ENCODE measurements at places on chromosomes 13 and 19.

- no peak for DNase-seq
These were observed 161.1 kb downstream of the LACC1 start for GRCh38 chr13:44040818-44041100.

- peak; percentile 89 for DNase-seq
These were observed 21.1 kb downstream of the PRR36 start for GRCh38 chr19:7852851-7853769.

- no peak for DNase-seq
These were observed 18.5 kb upstream of the FAM216B start for GRCh38 chr13:42762917-42763316.

DNA sequence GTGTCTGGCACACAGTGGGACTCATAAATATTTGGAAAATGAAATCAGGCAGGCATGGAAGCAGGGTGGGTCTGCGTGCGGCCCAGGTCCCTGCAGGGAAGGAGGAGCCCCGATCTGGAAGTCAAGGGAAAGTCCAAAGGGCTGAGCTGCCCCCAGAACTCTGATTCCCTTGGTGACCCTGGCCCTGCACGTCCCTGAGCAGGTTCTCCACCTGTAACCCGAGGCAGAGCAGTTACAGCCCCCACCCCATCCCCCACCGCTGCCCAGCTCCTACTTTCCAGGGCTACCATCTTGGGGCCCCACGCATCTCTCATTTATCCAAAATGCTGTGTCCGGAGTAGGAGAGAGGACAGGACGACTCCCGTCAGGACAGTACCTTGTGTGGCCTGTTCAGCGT is 2.1 kb downstream of the PLEKHF1 start:
- DNase-seq, result no peak

- no peak for DNase-seq
These were observed 4.1 kb downstream of the ZNF536 start for GRCh38 chr19:30376272-30376671.

DNA sequence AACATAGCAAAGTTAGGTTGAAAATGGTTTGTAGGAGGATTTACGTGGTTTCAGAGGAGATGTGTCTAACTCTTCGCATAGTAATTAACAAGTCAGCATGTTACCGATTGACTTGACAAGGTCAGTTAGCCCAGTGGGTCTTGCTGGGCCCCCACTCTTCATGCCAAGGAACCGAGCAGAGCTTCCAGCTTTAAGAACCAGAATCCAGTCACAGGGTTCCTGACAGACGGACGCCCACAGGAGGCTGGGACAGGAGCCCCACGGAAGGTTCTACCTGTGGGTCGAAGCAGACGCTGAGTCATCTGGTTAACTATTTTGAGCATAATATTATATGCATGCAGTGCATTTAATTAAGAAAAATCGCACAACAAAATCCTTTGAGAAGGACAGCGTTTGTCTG is 3.5 kb downstream of the TMEM255B start:
- DNase-seq, result no peak

GRCh38 chr19:2274931-2275535 is 6.9 kb downstream of the PEAK3 start:
- peak; percentile 28 for DNase-seq

DNA sequence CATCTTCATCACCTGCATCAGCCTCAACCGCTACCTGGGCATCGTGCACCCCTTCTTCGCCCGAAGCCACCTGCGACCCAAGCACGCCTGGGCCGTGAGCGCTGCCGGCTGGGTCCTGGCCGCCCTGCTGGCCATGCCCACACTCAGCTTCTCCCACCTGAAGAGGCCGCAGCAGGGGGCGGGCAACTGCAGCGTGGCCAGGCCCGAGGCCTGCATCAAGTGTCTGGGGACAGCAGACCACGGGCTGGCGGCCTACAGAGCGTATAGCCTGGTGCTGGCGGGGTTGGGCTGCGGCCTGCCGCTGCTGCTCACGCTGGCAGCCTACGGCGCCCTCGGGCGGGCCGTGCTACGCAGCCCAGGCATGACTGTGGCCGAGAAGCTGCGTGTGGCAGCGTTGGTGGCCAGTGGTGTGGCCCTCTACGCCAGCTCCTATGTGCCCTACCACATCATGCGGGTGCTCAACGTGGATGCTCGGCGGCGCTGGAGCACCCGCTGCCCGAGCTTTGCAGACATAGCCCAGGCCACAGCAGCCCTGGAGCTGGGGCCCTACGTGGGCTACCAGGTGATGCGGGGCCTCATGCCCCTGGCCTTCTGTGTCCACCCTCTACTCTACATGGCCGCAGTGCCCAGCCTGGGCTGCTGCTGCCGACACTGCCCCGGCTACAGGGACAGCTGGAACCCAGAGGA is 2.6 kb downstream of the P2RY11 start:
- no peak for DNase-seq

- peak; percentile 4 for DNase-seq
These were observed 1466.1 kb downstream of the UQCRFS1 start for GRCh38 chr19:27746691-27747380.

DNA sequence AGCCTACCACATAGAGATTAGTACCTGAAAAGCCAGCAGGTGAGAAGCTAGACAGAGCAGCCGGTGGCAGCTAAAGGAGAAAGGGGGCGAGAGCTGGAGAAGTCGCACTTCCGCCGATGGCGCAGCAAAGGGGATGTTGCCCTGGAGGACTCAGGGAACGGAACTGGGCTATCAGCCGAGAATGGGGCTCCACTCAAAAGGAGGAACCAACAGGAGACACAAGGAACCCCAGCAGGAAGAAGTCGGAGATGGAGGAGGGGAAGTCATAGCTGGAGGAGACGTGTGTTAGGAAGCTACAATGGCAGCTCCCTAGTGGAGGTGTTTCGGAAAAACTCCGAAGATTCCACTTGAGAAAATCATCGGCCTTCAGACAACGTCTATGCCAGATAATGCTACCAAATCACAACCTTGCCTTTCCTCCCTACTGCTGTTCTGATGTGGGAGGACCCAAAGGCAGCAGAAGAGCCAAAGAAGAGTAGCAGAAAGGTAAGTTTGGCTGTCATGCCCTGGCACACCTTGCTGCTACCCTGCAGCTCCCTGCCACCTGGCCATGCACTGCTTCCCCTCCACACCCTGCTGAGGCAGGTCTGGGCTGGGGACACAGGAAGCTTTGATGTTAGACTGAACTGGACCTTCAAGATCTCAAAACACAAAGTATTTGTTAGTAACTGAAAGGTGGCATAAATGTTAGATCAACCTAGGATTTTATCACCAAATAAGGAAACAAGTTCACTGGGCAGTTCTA is 127.9 kb downstream of the DLEU7 start:
- DNase-seq, result no peak

DNA sequence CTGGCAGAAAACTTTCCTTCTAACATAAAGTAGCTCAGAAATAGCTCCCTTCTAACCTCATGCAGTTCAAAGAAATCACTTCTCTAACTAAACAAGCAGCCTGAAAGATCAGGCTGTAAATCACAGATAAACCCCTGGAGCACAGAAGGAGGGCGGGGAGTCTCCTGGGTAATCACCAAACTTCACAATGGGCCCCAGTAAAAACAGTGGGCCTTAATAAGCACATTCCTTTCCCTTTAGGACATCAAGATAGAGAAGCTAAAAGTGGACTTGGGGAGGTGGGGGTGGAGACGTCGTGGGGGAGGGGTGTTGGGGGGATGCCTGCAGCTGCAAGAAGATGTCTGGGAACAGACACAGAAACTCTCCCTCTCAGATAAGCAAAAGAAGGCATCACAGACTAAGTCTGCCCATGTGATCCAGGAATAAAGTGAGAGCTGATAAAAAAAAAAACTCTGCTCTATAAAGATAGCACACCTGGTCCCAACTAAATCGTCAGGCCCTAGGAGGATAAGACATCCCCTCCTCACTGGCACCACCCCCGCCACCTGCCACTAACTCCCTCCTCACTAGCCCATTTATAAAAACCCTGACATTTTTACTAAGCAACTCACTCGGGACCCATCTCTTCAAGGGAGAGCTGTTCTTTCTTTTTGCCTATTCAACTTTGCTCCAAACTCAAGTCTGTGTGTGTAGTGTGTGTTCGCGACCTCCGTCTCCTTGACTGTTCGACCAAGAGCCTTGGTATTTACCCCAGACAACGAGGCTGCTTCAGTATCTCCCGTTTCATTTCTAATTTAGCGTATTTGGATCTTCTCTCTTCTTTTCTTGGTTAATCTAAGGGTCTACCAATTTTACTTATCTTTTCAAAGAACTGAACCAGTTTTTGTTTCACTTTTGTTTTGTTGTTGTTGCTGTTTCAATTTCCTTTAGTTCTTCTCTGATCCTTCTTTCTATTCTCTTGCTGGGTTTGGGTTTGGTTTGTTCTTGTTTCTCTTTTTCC is 31.7 kb downstream of the DNAJC15 start:
- no peak for DNase-seq

DNA sequence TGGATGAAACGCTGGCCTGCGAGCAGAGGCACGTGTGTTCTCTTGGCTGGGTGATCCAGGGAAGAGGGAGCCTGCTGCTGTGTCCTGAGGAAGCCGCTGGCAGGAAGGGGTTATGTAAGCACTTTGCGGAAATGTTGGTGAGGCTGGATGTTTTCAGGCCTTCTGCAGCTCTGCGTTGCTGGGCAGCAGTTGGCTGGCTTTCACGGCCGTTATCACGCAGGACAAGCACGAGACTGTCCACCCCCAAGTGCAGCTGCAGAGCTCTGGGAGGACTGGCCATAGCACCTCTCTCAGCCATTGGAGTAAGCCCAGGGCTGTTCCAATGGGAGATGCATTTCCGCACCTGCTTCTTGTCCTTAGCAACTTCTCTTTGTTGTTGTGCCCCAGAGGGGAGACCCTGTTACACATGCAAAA is 146.9 kb upstream of the SOX21 start:
- DNase-seq, result no peak

DNA sequence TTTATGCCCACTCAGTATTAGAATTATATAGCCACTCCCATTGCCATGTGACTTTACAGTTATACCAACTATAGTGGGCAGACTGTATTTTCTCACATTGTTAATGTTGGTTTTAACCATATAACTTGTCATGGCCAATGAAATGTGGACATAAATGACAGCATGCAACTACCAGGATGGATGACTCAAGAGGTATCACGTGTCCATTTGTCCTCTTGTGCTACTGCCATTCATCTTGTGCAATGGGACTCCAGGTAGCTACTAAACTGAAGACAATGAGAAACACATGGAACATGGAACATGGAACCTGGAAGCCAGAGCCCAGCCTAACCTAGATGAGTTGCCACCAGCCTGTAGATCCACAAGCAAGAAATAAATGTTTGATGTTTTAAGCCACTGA is 242.7 kb upstream of the IPO5 start:
- no peak for DNase-seq

DNA sequence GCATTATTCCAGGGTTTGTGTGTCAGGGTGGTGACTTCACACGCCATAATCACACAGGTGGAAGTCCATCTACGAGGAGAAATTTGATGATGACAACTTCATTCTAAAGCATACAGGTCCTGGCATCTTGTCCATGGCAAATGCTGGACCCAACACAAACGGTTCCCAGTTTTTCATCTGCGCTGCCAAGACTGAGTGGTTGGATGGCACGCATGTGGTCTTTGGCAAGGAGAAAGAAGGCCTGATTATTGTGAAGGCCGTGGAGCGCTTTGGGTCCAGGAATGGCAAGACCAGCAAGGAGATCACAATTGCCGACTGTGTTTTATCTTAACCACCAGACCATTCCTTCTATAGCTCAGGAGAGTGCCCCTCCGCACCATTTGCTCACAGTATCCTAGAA is 18.2 kb upstream of the SLC25A30 start:
- no peak for DNase-seq

DNA sequence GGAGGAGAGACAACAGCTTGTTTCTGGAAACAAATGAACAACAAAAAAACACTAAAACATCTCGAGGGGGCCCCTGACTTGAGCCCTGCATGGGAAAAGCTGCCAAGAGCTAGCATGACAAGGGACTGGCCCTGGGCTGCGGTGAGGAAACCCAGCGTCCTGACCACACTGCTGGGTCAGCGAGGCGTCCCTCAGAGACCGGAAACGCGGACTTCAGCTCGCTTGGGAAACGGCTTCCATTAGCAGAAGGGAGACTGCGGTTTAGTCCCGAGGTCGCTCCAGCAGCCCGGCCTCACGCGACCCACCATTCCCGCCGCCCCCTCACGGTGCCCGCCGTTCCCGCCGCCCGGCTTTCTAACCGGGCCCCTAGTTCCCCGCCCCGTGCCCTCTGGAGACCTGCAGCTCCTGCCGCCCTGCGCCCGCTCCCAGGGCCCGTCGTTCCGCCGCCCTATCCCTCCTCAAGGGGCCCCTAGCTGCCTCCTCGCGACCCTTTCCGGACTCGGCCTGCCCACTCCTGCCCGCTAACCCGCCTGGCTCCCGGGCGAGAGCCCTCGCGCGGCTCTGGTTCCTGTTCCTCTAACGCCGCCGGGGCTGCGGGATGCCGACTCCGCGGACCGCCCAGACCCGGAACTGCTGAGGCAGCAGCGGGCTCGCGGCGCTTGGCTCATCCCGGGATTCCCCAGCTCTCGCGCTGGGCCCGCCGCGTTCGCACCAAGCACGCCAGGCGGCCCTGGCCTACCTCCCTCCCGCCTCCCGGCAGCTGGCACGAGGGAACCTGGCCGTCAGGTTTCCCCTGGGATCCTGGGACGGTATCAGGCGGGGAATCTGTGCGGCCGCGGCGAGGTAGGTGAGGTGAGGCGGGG is at the start of gene CCDC122:
Gene CCDC122 (minus strand): TSS at position 849 of the 863 bp plus-strand sequence. CDS start 10,364 bp downstream, outside the sequence.
- DNase-seq, result peak; percentile 81

- DNase-seq, result no peak
These were observed 20.8 kb upstream of the ZNF266 start for GRCh38 chr19:9456018-9456689.

GRCh38 chr13:20340136-20340758 is 108.1 kb upstream of the GJB6 start:
- no peak for DNase-seq

GRCh38 chr19:33781996-33782395 is 14.7 kb upstream of the KCTD15 start:
- DNase-seq, result no peak

GRCh38 chr13:96002322-96003131 is 50.7 kb downstream of the UGGT2 start:
- no peak for DNase-seq

- peak; percentile 88 for DNase-seq
These were observed at the start of gene ZNF473 for GRCh38 chr19:50025794-50026549. Gene ZNF473 (plus strand): TSS chr19:50026005. CDS start chr19:50031083, 5,078 bp downstream.

GRCh38 chr19:58544591-58545285 is 874 bp downstream of the TRIM28 start:
- peak; percentile 87 for DNase-seq

- DNase-seq, result no peak
These were observed 55.0 kb downstream of the GPR12 start for GRCh38 chr13:26705536-26705935.

DNA sequence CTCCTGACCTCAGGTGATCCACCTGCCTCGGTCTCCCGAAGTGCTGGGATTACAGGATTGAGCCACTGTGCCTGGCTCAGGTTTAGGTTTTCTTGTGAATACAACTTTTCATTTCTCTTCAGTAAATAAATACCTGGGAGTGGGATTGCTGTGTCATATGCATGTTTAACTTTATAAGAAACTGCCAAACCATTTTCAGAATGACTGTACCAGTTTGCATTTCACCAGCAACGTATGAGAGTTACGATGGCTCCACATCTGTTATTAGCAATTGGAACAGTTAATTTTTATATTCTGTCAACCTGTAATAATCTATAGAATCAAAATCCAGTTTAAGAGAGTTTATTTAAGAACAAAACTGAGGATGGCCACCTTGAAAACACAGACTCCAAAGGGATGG is 52.2 kb downstream of the TEX26 start:
- DNase-seq, result no peak

- peak; percentile 5 for DNase-seq
These were observed 11.6 kb upstream of the GTF2F2 start for GRCh38 chr13:45108716-45109101.

GRCh38 chr13:43835701-43836100 is 43.8 kb downstream of the CCDC122 start:
- no peak for DNase-seq

GRCh38 chr13:36979361-36980050 is 19.6 kb downstream of the ALG5 start:
- no peak for DNase-seq

Measured in germinal center (tissue), 1 donor.